ENCODE measurements at places on chromosomes 3 and 15. TPM values are rescaled to one million over a fixed set of nuclear protein-coding genes. Genes with fewer than 3 reads are reported as not detected.

The UPK1B gene
- polyA plus RNA-seq = not detected

The TM6SF1 gene
- 5.6 TPM for polyA plus RNA-seq

The GOLGA8K gene
- polyA plus RNA-seq = 0.30 TPM

The FBXW12 gene
- polyA plus RNA-seq = not detected

The TIMMDC1 gene
- polyA plus RNA-seq = 134 TPM

The CD276 gene
- polyA plus RNA-seq = 29.1 TPM

The EXD1 gene
- not detected for polyA plus RNA-seq

The C3orf70 gene
- 0.53 TPM for polyA plus RNA-seq

The ROPN1 gene
- 0.19 TPM for polyA plus RNA-seq

The SNTN gene
- not detected for polyA plus RNA-seq

The SLC7A14 gene
- polyA plus RNA-seq = not detected

The LMAN1L gene
- polyA plus RNA-seq = 5.8 TPM

The NMNAT3 gene
- 6.8 TPM for polyA plus RNA-seq

The DPPA2 gene
- polyA plus RNA-seq = not detected

The SLC2A2 gene
- polyA plus RNA-seq = 0.11 TPM

The PLAAT1 gene
- 10.9 TPM for polyA plus RNA-seq

The RTP4 gene
- 1.8 TPM for polyA plus RNA-seq

The KLF15 gene
- 39.9 TPM for polyA plus RNA-seq

The KNL1 gene
- polyA plus RNA-seq = 0.04 TPM

The GNB4 gene
- 15.3 TPM for polyA plus RNA-seq

The HTR3E gene
- polyA plus RNA-seq = not detected

The HIGD2B gene
- polyA plus RNA-seq = not detected

The MYNN gene
- 9.9 TPM for polyA plus RNA-seq

The CTXN2 gene
- polyA plus RNA-seq = not detected
